CD4-positive, alpha-beta T cell treated with Interleukin-4 for 1 hour (primary cell): ENCODE measurements at places on chromosomes 6 and 20.
A peak's percentile ranks its signal among the peaks of the same experiment; 100 is the strongest.

DNA sequence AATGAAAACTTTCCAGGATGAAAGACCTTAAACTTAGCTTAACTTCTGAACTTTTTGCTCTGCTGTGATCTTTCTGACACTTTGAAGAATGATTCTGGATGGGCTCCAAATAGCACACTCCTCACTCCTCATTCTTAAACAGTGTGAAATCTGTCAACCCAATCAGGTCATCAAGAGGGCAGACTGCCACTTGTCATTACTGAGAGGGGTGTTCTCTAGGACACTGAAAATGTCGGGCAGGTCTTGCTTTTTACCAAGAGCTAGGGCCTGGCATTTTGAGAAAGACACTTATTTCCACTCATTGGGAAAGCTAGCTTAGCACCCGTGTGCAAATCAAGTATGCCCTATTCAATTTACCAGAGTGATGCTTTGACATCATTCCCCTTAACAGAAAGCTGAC lies 122.2 kb downstream of the MTFR2 start:
- DNase-seq, result no peak

GRCh38 chr6:56091159-56091869 lies 156.1 kb downstream of the COL21A1 start:
- no peak for DNase-seq

- no peak for DNase-seq
These were observed 713 bp upstream of the RNF144B start for GRCh38 chr6:18386298-18386976.

GRCh38 chr6:72552938-72553337 lies 68.9 kb upstream of the KCNQ5 start:
- DNase-seq, result no peak

GRCh38 chr6:13486679-13487121 lies 700 bp downstream of the GFOD1 start:
- DNase-seq, result peak; percentile 70

DNA sequence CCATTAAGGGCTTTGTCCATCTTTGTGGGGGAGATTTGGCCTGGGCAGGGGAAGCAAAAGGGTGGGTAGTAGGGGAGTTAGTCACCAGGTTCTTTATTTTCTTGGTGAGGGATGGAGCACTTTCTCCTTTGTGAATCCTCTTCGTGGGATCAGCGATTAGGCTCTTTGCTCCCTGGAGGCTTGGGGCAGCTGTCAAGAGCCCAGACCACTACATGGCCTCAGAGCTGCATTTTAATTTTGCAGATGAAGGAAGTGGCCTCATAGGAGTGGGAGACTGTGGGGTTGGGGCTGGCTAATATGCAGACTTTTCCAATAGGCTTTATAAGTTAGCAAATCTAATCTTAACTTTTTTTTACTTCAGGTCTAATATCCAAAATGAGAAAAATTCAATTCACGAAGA lies 168.1 kb upstream of the DEFB112 start:
- DNase-seq, result no peak

DNA sequence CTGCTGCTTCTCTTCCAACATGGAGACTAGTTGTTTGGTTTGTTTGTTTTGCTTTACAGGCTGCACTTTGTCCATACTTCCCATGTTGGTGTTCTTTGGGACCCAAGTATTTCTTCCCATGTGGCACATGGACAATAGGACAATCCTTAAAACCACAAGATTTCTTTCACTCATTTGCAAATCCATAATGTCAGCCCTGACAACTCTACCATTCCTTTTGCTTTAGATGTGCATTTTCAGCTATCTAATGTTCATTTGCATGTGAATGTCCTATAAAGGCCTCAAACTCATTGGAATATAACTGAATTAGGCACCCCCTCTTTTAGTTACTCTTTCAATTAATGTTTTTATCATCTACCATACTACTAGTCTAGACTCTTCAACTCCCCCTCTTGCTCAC lies 16.7 kb downstream of the THEMIS start:
- no peak for DNase-seq

- no peak for DNase-seq
These were observed 164.0 kb upstream of the ZNF337 start for GRCh38 chr20:25860531-25861150.

DNA sequence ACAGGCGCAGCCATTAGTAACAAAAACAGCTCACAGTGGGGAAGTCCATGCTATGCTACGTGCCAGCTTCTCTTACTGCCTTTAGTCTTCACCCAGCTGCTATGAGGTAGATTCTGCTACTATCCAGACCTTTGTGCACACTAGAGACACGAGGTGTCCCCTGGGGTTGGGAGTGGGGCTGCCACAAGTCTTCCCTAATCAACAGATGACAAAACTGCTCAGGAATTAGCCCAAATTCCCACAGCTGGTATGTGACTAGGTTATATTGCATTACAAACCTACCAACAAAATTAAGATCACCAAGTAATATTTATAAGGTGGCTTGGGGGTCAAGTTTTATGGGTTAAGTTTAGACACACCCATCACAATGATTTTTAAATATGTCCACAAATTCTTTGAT lies 63.3 kb downstream of the PSMB1 start:
- no peak for DNase-seq

DNA sequence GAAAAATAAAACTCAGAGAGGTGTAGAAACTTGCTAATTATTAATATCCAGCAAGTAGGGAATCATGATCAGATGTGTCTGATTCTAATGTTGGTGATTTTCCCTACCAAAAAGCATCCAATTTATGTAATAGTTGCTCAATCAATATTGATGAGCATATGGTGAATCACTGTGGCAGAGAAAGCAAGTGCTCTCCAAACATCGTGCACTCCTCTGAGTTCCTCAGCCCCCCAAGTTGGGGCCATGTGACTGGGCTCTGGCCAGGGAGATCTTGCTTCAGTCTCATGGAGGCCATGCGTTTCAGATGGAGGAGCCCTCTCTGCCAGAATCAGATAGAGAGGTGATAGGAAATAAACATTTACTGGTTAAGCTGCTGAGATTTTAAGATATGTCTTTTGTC lies 133.2 kb upstream of the LY86 start:
- no peak for DNase-seq

DNA sequence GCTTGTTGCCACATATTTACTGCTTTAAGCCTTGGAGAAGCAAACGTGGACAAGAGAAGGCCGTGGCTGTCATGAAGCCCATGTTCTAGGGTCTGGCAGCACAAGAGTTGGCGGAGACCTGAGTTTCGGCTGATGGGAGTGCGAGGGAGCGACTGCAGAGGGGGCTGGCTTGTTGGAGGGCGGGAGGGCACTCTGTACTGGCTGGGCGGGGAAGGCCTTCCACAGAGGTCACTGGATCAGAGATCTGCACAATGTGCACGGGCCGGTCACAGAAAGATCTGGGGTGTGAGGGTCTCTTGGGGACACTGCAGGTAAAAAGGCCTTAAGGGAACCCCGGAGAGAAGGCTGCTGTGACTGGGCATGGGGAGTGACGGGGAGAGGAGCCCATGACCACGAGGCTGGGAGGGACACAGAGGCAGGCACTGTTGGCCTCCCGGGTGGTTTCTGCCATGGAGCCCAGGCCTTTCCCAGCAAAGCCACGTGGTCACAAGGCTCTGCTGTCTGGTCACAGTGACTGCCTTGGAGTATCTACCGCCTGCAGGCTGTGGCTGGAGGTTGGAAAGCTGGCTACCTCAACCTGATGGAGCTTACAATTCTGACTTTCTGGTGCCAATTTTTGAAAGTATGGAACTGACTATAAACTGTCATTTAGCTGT lies 23.8 kb downstream of the FOXC1 start:
- no peak for DNase-seq

DNA sequence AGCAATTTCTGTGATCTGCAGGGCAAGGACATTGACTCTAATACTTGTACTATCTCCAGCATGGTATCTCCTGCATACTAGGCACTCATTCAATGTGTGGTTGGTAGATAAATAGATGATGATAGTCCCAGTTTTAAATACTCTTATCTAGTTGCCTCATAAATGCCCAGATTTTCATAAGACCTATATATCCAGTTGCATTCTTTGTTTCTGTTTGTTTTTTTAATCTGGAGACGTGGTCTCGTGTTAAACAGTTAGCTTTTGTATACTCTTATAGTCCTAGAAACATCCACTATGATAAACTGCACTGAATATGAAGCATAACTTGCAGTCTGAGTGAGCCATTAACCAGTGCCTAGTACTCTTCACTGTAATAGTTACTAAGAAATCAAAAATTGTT lies 35.5 kb upstream of the SUMO4 start:
- DNase-seq, result no peak

- DNase-seq, result no peak
These were observed 50.2 kb upstream of the SIRPG start for GRCh38 chr20:1707588-1708449.

DNA sequence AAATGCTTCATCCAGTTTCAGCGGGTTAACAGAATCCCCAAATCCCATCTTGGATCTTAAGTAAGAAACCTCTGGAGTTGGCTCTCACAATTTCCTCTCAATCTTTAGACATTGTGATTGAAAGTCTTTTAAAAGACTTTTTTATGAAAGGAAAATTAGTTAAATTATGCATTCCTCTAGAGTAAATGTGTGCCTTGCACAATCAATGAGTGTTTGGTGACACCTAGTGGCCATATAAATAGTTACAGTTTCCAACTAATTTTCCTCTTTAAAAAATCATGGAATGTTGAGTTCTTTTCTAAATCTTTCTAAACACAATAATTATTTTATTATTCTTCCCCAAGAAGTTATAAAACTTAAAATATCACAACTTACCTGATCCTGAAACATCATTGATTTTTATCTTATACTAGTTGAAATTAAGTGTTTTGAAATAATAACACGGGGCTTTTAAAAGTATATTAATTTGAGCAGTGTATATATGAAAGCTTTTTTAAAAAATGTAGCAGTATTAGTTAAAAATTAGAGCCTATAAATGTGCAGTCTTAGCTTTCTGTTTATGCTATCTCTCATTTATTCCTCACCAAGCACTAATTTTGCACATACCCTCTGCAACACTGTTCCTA lies 66.4 kb downstream of the PKHD1 start:
- DNase-seq, result no peak

GRCh38 chr20:21618759-21619416 lies 86.6 kb upstream of the PAX1 start:
- no peak for DNase-seq

GRCh38 chr6:149484733-149485700 lies at the start of gene ZC3H12D:
Gene ZC3H12D, minus strand, starts transcription at chr6:149485014. Its CDS starts 10,471 bp downstream, at chr6:149474543.
- peak; percentile 90 for DNase-seq

DNA sequence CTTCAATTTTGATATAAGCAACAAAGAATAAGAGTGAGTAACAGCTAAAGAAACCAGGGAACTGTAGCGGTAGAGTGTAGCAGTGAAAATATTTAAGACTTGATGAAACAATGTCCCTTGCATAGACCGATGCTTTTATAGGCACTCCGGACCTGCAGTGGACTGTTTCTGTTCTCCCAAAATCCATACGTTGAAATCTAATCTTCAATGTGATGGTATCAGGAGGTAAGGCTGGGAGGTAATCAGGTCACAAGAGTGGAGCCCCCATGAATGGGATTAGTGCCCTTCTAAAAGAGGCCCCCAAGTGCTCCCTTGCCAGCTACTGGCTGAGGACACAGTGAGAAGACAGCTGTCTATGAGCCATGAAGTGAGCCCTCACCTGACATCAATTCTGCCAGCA lies 260.4 kb downstream of the ADGB start:
- no peak for DNase-seq

DNA sequence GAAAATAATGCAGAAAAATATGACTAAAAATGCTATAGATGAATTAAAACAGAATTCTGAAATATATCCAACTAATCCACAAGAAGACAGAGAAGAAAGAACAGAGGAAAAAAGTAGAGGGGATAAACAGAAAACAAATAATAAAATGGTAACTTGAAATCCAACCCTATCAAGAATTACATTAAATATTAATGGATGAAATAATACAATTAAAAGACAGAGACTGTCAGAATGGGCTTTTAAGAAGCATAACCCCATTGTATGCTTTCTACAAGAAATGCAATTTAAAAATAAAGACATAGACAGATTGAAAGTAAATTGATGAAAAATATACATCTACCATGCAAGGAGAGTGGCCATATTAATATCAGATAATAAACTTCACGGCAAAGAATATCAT lies 15.4 kb downstream of the NHLRC1 start:
- no peak for DNase-seq

DNA sequence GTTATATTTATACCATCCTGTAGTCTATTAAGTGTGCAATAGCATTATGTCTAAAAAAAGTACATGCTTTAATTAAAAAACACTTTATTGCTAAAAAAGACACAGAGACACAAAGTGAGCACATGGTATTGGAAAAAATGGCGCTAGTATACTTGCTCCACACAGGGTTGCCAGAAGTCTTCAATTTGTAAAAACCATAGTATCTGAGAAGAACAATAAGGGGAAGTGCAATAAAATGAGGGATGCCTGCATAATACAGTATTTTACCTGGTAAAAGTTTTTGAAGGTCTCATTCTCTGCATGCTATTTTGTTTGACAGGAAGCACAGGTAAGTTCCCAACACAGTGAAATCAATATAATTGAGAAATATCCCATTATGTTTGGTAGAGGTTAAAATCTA lies 1.6 kb downstream of the NOX3 start:
- DNase-seq, result no peak

GRCh38 chr6:35146453-35146852 lies 5.3 kb upstream of the TCP11 start:
- DNase-seq, result peak; percentile 14

GRCh38 chr20:62838128-62838891 lies 21.5 kb downstream of the COL9A3 start:
- DNase-seq, result no peak

GRCh38 chr6:52953911-52954839 lies 40.9 kb downstream of the GSTA4 start:
- no peak for DNase-seq

GRCh38 chr20:12229891-12230290 lies 312.2 kb downstream of the BTBD3 start:
- DNase-seq, result no peak

GRCh38 chr6:4059115-4059777 lies 19.7 kb downstream of the FAM217A start:
- peak; percentile 13 for DNase-seq

GRCh38 chr6:133456439-133456838 lies 215.3 kb downstream of the EYA4 start:
- DNase-seq, result no peak

- no peak for DNase-seq
These were observed 241.9 kb upstream of the STXBP5 start for GRCh38 chr6:146962329-146962728.

DNA sequence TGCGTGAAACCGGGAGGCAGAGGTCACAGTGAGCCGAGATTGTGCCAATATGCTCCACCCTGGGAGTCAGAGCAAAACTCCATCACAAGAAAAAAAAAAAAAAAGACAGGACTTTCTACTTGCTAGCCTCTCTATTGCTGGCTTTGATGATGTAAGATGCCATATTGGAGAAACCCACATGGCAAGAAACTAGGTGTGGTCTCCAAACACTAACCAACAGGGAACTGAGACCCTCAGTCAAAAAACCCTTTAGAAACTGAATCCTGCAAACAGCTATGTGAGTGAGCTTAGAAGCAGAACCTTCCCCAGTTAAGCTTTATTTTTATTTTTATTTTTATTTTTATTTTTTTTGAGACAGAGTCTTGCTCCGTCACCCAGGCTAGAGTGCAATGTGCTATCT lies 18.4 kb upstream of the ZBTB22 start:
- no peak for DNase-seq
